ENCODE measurements at places on chromosomes 1 and 21.

DNA sequence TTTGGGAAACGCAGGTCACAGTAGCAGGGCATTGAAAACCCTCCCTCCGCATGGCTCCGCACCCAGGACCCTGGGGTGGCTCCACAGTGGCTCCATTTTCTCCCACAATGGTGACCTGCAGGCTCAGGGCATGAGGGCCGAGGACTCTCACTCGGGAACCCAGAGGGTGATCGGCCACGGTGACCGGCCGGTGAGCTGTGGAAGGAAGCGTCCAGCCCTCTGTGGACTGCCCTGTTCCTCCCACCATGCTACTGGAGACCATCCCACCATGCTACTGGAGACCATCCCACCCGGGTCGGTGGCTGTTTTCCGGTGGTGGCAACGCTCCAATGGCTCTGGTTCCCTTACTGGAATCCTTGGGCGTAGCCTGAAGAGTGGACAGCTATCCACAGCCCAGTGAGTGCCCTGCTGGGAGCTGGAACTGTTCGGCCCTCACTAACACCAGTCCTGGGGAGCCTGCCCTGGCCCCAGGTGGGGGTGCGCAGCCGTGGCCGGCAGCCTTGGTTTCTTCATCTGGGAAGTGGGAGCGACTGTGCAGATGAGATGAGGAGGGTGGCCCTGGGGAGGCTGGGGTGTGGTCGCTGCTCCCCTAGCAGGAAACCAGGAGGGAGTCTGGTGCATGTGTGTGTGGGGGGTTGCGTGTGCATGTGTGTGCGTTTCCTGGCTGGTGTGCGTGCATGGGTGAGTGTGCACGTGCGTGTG lies 59.6 kb downstream of the PRDM16 start:
- DNase-seq = no peak

GRCh38 chr21:43866659-43867331 lies 1.8 kb downstream of the AGPAT3 start:
- DNase-seq = peak; percentile 58

GRCh38 chr1:43441894-43442637 lies 11.7 kb downstream of the HYI start:
- DNase-seq = no peak

- DNase-seq = no peak
Measured at GRCh38 chr1:56202796-56203492, 376.4 kb downstream of the PLPP3 start.

DNA sequence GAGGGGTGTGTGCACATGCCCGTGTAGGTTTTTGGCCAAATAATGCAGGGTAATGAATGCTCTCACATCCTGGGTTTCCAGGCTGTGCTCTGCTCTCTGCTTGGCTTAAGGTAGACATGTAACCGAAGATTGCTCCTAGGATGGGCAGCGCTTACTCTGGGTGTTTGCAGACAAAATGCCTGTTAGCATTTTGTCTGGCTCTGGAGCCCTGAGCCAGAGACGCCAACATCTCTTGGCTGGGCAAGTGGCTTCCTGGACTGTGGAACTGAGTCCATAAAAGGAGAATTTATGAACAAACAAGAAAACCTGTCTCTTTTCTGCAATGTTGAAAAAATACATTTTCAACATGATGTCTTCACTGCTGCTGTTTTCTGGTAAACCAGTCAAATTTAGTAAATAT lies 96.0 kb upstream of the TSPAN2 start:
- DNase-seq = no peak

- no peak for DNase-seq
Measured at GRCh38 chr1:208080396-208081286, 163.5 kb downstream of the PLXNA2 start.

- no peak for DNase-seq
Measured at GRCh38 chr1:89630048-89630447, 2.9 kb upstream of the LRRC8C start.

GRCh38 chr1:7376676-7377075 lies 394.4 kb upstream of the VAMP3 start:
- DNase-seq = no peak

GRCh38 chr1:83897516-83897915 lies 101.4 kb downstream of the TTLL7 start:
- no peak for DNase-seq

DNA sequence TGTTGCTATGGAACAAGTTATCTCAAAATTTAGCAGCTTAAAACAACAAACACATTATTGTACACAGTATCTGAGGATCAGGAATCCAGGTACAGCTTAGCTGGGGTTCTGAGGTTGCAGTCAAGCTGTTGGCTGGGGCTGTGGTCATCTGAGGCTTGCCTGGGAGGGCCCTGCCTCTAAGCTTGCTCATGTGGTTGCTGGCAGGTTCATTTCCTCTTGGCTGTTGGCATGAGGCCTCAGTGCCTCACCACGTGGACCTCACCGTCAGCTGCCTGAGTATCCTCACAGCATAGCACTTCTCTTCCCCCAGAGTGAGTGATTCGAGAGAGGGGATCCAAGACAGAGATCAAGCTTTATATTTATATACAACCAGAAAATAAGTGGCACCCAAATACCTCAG lies 18.6 kb downstream of the NTPCR start:
- DNase-seq = peak; percentile 17

- DNase-seq = no peak
Measured at GRCh38 chr1:54405898-54406293, 298 bp downstream of the SSBP3 start.

GRCh38 chr1:220967911-220968310 lies 88.7 kb downstream of the HLX start:
- no peak for DNase-seq
